ENCODE measurements at places on chromosomes 2 and 18.
A peak's percentile ranks its signal among the peaks of the same experiment; 100 is the strongest.

DNA sequence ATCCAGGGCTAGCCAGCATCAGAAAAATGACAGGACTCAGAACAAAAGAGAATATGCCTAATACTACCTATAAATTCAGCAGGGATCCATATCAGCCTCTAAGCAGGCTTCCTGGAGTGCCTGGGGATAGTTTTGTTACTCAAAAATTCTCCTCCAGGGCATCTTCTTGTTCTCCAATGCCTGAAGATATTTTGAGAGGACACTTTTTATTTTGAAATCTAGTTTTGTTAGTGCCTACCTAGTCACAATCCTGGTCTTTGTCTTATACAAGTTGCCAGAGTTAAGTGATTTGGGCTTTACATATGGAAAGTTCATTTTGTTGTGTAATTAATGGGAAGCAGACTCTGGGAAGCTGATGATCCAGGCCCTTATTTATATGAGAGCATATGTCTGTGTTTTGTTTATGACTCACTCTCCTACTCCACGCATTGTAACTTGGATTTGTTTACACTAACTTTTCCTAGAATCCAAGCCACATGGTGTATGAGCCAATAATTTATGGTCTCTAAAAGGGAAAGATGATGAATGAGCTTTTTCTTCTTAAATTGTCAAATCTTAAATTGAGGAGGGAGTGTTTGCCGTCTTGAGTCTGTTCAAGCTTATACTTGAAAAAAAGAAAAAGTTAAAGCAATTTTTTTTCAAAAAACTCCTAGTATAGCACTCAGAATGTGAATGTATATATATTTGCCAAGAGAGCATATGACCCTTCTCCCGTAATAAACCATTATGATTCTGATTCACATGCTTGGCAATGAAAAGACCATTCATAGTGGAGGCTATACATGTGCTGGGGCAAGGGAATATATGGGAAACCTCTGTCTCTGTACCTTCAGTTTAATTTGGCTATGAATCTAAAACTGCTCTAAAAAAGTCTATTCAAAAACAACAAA is 370.3 kb downstream of the SETBP1 start:
- DNase-seq, result peak; percentile 63

GRCh38 chr2:197502201-197502600 is 2.0 kb downstream of the HSPE1 start:
- DNase-seq, result no peak

DNA sequence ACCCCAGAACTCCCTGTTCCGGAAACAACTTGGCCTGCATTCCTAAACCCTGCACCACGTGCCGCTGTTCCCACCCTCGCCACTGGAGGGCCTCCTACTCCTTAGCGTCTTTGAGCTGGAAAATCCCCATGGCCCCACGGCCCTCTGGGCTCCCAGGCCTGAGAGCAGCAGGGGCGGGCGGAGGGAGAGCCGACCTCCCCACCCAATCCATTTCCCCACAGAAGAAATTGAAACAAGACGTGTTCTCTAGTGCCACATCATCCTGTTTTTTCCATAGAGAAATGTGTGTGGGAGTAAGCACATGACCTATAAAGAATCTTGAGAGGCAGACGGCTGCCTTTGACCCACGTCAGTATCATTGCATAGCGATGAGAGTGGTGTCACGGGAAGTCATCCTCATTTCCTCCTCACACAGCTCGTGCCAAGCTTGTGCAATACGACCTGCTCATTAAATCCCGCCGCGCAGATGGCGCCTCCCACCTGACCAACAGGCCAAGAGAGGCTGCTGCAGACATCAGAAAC is 79.2 kb downstream of the LAMA1 start:
- peak; percentile 77 for DNase-seq

DNA sequence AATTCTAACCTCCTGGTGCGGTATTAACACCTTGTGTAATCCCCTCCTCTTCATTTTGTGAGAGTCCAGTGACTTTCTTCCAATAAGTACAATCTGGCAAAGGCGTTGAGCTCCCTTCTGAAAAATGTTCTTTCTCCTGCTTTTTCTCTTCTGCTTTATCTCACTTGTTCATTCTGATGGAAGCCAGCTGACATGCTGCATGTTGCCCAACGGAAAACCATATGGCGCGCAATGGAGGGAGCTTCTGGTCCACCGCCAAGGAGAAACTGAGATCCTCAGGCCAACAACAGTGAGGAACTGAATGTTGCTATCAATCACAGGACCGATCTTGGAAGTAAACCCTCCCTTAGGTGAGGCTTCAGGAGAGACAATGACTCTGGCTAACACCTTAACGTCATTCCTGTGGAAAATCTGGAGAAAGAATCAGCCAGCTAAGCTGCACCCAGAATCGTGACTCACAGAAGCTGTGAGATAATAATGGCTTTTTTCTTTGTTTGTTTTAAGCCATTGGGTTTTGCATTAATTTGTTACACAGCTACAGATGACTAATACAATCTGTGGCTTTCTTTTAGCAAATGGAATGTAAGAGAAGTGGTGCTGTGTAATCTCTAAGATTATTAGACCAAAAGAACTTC is 1323.9 kb upstream of the DDX18 start:
- DNase-seq, result peak; percentile 4

- DNase-seq, result peak; percentile 11
These were observed 75.1 kb upstream of the NT5C1B start for GRCh38 chr2:18664421-18664820.

- DNase-seq, result no peak
These were observed 123.1 kb upstream of the HDAC4 start for GRCh38 chr2:239523954-239524330.

- no peak for DNase-seq
These were observed 21.0 kb downstream of the TCF7L1 start for GRCh38 chr2:85154048-85154753.

- DNase-seq, result peak; percentile 96
These were observed 354.8 kb downstream of the MEIS1 start for GRCh38 chr2:66789741-66790140.

GRCh38 chr2:126909781-126910180 is 11.1 kb downstream of the TEX51 start:
- no peak for DNase-seq

DNA sequence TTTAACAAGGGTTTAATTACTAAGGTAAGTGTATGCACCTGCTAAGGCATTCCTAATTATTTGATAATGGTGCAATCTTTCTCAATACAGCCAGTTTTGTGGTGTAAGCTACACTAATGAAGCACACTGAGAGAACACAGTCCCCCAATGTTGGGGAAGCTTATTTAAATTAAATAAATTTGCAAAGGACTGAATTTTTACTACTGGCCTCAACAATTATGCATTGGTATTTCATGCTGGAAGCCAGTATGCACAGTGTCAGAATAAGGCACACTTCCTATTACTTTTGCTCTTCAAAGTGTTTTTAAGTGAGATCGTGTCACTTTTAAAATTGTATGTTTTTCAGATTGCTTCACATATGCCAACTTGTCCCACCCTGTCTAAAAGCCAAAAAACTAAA is 103.2 kb upstream of the ZNF521 start:
- DNase-seq, result no peak

DNA sequence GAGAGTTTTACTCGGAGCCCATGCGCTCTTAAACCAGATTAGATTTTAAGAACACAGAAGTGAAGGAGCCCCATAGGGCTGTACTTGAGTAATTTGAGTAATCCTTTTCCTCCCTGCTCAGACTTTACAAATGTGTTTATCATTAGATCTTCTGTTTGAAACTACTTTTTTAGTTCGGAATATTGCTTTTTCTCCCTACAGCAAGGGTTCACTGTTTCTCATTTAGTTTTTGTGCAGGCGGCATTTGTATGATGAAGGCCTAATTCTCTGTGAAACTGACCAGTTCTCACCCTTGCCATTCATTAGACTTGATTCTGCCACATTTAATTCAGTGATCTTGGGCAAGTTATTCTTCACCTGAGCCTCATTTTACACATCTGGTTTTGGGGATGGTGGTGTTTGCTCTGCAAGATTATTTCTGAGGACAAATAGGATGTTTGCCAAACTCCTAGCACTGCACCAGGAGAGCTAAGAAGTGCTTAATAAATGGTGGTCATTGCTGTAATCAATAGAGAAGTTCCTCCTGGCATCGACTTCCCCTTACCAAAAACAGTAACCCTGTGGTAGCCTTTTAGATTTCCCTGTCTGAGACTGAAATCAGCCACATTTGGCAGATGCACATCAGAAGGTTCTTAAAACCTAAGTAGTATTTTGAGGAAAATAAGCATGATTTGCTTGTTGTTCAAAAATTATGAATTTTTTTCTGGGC is 2.2 kb downstream of the B3GNT2 start:
- DNase-seq, result no peak

DNA sequence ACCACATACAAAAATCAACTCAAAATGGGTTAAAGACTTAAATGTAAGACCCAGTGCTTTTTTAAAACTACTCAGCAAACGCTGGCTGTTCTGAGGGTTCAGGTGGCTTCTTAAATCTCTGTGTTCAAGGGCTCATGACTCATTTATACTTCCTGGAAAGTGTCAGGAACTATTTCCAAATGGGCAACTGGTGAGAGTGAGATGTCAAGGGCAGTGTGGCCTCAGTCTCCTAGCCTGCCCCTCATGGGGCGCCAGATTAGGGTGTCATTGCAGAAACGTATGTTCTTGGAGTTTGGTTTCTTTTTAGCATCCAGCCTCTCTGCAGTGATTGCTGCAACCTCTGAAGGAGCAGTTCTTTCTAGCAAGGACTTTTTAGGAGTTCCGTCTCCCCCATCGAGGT is 485.4 kb downstream of the TNS1 start:
- DNase-seq, result no peak

- DNase-seq, result no peak
These were observed 510.0 kb upstream of the ZEB2 start for GRCh38 chr2:145029873-145030272.

- DNase-seq, result no peak
These were observed 446.0 kb upstream of the SPHKAP start for GRCh38 chr2:228627510-228627909.

DNA sequence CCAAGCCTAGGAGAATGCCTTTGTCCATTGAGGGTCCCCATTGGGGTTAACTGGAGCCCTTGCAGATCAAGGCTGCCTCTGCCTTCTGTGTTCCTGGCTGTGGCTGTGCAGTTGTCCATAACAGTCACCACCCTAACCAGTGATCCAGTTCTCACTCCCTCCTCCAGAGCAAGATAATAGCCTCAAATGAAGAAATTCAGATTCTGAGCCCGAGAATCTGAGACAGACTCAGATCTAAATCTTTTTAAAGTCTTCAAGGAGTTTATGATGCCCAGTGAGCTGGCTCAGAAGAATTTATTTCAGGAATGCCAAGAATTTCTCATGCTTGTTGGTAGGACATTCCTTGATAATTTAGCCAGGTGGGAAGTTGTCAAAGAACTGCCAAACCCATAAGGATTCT is 44.3 kb upstream of the RAB6C start:
- no peak for DNase-seq

GRCh38 chr2:6617794-6618193 is 247.9 kb downstream of the CMPK2 start:
- no peak for DNase-seq

DNA sequence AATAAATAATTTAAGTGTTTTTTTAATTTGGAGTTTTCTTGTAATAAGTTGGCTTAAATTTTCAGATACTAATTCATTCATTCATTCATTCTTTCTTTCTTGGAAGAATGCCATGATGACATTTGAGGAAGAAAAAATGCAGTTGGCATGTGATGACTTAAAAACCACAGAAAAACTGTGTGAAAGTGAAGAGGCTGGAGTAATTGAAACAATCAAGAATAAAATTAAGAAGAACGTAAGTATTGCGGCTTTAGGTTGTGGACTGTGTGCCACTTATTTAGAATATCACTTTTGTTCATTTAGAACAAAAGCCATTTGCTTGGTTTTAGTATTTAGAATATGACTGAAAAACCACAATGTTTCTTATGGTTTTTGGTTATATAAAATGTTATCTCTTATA is 51.4 kb downstream of the TTC39C start:
- no peak for DNase-seq

DNA sequence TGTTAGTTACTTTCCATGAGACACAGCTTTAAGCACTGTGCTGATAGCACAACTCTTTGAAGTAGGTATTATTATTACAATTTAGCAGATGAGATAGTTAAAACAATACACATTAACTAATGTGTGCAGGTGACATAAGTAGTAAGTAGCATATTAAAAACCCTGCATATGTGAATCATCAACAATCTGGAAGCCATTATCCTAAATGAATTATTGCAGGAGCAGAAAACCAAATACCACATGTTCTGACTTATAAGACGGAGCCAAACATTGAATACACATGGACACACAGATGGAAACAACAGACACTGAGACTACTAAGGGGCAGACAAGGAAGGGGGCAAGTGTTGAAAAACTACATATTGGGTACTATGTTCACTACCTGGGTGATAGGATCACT is 300.3 kb upstream of the GULP1 start:
- DNase-seq, result no peak

DNA sequence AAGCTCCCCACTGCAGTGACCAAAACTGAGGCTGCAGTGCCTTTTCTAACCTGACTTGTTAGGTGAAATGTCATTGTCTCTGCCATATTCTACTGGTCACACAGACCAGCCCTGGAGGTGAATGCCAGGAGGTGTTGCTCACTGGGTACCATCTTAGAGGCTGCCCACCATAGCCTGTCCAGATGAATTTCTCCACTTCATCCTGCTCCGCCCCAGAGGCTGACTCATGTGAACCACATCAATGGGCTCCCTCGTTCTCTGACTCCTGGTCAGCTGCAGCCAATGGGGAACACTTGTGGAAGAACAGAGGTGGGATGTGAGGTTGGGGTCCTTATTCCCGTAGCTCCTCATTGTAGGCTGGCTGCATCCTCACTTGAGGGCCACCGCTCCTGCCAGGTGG is 3.4 kb upstream of the NARS1 start:
- peak; percentile 21 for DNase-seq

- no peak for DNase-seq
These were observed 75.0 kb downstream of the NRP2 start for GRCh38 chr2:205757271-205757670.

DNA sequence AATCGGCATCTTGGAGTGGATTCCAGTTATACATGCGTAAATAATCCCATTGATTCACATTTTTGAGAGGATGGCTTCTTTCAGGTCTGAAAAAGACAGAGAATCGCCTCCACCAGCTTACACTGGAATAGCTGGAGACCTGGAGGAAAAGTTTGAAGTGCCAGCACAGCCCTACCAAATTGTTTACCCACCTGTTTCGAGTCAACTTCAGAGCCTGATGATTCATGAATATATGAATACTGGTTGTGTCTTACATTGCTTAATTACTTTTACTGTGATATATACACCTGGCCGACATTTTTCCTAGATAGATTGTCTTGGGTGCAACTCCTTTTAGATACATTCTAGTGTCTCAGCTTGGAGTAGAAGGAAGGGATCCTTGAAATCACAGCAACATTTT is 335 bp upstream of the NCKAP5 start:
- DNase-seq, result peak; percentile 60

DNA sequence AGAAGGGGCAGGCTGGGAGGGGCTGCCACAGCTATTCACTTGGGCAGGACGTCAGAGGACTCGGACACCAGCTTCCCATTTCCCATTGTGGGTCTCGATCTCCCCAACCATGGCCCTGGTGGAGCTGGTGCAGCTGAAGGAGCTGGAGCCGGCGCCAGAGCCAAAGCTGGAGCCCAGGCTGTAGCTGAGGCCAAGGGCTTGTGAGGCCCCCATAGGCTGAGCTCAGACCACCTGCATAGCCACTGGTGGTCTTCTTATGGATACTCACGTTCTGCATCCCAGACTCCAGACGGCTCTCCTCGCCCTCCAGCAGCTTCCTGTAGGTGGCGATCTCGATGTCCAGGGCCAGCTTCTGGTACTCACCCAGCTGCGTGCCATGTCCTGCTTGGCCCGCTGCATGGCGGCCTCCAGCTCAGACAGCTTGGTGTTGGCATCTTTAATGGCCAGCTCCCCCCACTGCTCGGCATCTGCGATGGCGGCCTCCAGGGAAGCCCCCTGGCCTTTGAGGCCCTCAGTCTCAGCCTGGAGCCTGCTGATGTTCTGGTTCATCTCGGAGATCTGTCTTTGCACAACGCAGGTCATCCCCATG is 6.0 kb upstream of the CDK5R2 start:
- no peak for DNase-seq

Measured in PC-3 (cell line).